ENCODE measurements at places on chromosomes 12 and 14.

GRCh38 chr12:32444895-32445294 is 45.5 kb downstream of the FGD4 start:
- no peak for DNase-seq

- no peak for DNase-seq
Measured at GRCh38 chr12:86826051-86826450, 569.9 kb upstream of the MGAT4C start.

DNA sequence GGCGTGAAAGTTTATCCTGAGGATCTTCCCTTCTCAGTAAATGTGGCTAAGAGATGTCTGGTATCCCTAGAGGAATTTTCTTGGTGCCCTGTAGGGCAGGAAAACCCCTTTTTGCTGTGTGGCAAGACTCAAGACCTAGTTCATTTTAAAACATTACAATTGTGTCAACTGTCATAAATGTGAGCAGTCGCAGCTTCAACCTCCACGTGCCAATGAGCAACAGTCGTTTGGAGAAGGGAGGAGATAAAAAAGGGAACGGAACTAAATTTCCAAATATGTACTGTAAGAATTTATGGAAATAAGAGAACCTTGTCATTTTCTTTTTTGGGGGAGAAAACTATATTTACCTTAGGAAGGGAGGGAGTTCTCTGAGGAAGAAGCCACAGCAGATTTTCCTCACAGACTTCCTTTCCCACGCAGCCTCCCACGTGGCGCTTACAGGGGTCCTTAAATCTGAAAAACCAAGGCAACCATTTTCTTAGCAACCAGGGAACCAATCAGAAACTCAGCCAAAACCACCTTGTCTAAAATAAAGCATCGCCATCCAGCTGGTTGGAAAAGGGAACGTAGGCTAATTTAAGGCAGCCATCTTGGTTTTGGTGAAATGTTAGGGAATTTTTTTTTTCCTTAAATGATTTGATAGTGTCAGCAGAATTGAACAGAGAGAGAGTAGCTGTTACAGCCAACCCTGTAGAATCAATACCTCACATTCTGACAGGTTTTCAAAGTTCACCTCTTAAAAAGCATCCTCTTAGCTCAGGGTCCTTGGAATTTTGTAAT is 99.1 kb downstream of the FIGNL2 start:
- DNase-seq, result no peak

DNA sequence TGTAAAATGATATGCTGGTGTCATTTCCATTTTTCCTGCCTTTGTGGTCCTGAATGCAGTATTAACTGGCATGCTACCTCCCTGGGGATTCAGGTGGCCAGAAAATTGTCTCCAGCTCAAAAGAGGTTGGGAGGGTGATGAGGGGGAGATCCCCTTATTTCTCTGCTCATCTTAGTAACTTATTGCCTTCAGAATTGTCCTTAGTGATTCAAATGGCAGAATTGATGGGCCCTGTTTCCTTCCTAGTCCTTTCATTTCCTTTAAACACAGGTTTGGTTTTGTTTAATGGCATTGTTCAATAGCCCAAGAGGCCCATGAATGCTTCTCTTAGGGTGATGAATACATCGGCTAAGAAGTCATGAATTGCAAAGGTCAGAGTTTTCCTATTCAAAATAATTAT is 207.0 kb downstream of the SLC41A2 start:
- DNase-seq, result no peak

DNA sequence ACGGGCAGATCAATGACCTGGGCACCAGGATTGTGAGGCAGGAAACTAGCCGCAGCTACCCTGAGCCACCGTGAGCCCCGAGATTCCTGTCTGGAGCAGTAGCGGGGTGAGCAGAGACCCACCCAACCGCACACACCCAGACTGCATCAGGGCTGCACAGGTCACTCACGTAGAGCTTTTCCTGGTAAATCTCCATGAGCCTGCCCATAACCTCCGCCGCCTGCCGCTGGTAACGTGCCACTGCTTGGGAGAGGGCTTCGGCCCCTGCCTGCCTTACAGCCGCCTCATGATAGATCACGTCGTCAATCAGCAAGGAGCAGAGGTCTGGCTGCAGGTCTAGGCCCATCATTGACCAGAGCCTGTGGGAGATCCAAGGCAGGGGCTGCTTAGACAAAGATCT is 38.5 kb upstream of the RAB35 start:
- DNase-seq, result no peak

DNA sequence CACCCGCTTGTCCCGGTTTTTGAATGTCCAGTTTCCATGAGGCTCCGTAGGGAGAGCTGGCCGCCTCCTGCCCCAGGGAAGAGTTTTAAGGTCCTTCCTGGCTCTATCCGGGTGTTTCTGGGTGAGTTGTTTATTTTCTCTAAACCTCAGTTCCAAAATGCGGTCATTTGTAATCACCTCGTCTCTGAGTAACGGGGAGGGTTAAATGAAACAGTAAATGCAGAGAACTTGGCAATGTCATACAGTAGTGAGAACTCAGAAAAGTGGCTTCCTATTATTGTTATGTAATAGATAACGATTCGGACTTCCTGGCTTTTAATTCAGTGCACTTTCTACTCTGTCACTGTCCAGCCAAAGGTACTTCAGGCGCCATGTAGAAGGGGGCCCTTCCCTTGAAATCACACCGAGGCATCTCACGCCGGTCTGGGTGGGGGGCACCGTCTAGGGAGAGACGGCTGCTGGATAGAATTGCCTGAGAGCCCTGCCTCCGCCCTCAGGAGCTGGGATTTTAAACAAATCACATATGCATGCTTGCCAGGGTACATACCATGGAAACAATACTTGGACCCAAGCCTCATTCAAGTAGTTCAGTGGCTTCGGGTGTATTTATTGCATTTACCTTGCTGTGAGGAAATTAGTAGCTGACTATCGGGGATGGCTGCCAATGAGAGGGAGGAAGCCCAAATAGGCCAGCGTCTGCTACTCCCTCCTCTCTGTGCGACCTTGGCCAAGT is 26.4 kb downstream of the NOS1 start:
- DNase-seq, result no peak

GRCh38 chr12:55658635-55659391 is 22.1 kb downstream of the OR10P1 start:
- no peak for DNase-seq

DNA sequence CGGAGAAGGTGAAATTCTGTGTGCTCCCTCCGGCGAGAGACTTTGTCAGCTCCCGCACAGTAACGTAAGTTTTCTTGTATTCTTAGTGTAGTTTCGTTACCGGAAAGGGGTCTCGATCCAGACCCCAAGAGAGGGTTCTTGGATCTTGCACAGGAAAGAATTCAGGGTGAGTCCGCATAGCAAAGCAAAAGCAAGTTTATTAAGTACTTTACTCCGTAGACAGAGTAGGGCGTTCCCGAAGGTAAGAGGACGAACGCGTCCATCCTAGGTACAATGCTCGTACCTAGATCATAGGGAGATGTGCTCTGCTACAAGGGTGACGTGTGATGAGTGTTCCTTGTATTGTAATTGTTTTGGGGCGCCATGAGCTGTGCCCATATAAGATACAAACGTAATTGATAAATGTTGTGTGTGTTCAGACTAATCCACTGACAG is 293 bp downstream of the IFI27L1 start:
- no peak for DNase-seq

- DNase-seq, result no peak
Measured at GRCh38 chr12:1662761-1663439, 28.0 kb upstream of the ADIPOR2 start.

DNA sequence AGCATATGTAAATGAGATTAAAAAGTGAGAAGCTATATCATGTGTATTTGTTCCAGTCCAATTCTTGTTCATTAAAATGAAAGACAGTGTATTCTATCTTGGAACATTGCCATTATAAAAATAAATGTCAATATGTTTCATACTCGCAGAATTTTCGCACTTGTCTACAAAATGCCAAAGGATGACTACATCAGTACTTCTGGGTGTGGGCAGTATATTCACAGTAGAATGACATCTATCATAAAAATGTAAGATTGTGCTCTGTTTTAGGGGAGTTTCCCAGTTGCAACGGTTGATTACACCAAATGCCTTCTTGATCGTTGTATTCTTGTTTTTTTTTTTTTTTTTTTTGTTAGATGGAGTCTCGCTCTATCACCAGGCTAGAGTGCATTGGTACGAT is 292.3 kb upstream of the E2F7 start:
- DNase-seq, result no peak

DNA sequence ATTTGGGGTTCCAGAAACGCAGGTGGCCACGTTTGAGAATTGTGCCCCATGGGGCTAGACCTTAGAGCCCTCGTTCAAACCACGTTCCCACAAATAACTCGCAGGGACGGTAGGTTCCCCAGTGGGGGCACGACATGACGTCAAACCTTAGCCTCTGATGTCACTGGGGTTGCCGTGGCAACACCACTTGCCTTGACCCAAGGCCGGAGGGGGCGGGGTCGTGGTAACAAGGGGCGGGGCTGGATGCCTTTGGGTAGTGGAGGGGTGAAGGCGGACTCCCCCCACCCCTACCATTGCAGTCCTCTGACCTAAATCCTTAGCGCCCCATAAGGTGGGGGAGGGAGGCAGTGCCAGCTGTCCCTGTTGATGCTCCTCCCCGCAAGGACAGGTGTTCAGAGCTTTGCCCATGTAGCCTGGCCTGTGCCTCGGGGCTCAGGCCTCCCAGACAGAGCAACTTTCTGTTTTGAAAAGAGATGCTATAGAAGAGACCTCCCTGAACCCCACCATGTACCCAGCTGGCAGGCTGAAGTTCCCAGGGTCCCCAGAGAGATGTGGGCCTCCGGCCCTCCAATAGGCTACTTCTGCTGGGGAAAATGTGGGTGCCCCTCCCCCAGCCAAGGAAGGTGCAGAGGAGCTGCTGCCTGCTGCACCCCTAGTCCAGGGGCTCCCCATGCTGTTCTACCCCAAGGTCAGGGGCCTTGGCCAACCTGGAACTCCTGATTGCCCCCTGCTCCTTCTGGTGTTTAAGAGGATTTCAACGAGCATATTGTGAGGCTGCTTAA is 1.9 kb downstream of the FAM222A start:
- no peak for DNase-seq

DNA sequence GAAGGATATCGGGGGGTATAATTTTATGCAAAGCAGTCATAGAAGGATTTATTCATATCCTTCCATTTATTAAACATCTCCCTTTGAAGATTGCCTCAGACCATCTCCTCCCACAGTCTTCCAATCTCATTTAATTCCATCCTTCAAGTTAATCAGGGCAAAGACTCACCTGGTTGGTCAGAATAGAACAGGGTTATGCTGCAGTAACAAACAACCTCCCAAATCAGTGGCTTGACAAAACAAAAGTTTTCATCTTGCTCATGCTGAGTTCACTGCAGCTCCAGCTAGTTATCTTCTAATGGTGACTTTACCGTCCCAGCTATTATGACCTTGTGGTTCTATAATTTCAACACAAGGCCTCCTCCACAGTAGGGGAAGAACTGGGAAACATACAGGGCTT is 48.8 kb upstream of the MTERF2 start:
- DNase-seq, result no peak

DNA sequence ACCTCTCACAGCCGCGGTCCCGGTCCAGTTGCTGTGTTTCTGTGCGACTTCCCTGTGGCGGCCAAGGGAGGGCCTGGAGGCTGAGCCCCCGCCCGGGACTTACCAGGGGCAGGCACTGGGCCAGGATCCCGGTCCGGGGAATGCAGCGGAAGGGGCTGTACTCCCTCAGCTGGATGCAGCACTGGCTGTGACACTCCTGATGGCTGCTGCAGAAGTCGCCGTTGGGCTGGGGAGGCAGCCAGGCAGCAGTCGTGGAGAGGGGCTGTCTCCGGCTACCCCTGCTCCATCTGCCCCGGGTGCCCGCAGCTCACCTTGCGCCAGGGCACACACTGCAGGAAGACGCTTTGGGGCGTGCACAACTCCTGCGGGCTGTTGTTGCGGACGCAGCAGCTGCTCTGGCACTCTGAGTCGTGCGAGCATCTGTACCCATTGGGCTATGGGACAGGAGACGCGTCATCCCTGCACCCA is 6.2 kb downstream of the LRCOL1 start:
- DNase-seq, result no peak

Data from omental fat pad (tissue), 4 donors.